ENCODE measurements at places on chromosomes 7 and 10. TPM values are rescaled to one million over a fixed set of nuclear protein-coding genes. Genes with fewer than 3 reads are reported as not detected.

The MYO1G gene
- 1.0 TPM for total RNA-seq

The CNPY1 gene
- total RNA-seq, result not detected

The WEE2 gene
- total RNA-seq, result not detected

The LLCFC1 gene
- total RNA-seq, result not detected

- no peak for DNase-seq
Observed at GRCh38 chr7:100874300-100874576, 665 bp upstream of the SRRT start.

GRCh38 chr10:126650161-126650560 lies 20.3 kb downstream of the C10orf90 start:
- DNase-seq, result no peak

GRCh38 chr7:66907731-66908130 lies 13.3 kb upstream of the TMEM248 start:
- DNase-seq, result no peak

- DNase-seq, result no peak
Observed at GRCh38 chr7:106729720-106730385, 68.9 kb upstream of the CCDC71L start.

GRCh38 chr10:52739380-52740154 lies 33.0 kb downstream of the MBL2 start:
- no peak for DNase-seq

DNA sequence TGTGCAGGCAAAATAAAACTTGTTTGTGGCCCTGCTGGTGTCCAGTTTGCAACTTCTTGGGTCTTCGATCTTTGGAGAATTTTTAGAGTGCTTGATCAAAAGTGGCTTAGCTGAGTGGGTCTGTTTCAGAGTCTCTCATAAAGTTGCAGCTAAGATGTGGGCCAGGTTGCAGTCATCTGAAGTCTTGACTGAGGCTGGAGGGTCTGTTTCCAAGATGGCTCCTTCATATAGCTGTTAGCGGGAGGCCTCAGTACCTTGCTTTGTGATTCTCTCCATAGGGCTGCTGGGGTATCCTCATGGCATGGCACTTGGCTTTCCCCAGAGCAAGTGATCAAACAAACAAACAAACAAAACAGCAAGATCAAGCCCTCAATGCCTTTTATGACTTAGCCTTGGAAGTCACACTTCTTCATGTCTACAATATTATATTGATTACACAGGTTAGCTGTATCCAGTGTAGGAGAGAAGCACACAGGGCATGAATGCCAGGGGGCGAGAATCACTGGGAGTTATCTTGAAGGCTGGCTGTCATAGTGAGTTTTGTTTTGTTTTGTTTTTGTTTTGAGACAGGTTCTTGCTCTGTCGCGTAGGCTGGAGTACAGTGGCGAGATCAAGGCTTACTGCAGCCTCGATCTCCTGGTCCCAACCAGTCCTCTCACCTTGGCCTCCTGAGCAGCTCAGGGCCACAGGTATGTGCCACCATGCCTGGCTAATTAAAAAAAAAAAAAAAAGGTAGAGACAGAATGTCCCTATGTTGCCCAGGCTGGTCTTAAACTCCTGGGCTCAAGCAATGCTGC lies 10.2 kb downstream of the CYP26A1 start:
- no peak for DNase-seq

DNA sequence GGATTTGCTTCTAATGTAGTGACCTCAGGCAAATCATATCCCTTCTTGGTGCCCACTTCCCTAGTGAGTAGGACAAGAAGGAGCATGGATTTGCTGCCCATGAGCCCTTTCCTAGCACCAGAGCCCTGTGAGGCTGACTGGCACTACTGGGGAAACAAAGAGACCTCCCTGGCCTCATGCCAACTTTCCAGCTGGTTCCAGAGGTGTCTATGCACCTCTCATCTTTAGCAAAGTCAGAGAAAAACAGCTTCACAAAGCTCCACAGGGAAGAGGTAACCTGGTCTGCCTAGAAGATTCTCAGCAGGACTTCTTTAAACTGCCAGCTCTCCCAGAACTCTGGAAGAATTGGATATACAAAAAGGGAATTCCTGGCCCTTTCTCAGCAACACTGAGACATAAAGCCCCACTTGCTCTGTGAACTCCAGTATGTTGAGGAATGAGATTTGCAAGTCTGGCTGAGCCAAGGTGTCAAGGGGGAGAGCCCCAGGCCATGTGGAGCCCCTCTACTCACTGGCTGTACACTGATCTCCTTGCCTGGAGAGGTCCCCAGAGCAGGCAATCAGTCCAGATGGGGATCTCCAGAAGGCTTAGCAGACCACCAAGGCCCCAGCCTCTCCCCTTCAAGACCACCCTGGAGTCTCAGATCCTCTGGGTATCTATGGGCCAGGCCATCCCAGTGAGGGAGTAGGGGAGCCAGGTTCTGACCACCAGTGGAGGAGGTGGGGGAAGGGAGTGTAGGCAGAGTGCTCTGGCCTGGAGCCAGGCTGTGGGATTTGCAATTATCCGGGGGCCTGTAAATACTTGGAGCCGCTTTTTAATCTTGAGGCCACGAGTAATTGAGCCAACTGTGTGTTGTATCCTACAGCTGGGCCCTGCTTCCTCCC lies 24.4 kb upstream of the RBM20 start:
- DNase-seq, result no peak

Measured in left lobe of liver (tissue), 2 donors.